ENCODE measurements at places on chromosomes 4 and X. TPM values are rescaled to one million over a fixed set of nuclear protein-coding genes. Genes with fewer than 3 reads are reported as not detected.

DNA sequence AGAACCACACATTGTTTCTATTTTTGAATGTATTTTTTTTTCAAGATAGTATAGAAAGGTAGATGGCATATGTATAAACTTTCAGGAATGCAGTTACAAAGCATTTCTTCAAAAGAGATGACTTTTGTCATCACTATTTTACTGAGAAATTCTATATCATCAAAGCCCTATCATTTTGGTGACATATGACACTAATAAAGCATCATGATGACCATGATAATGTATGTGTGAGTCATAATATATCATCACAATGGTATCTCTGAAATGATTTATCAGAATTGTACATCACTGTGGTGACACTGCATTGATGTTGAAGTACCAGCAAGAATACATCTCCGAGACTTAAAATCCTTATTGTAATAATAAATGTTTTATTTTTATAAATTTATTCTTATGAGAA lies 1740.8 kb downstream of the PCDH7 start:
- no peak overlapping the region for H3K27ac ChIP-seq
- DNase-seq, result no peak
- H3K27me3 ChIP-seq, result no peaks in the 10 kb centered on the region
- H3K4me3 ChIP-seq, result no peak overlapping the region

DNA sequence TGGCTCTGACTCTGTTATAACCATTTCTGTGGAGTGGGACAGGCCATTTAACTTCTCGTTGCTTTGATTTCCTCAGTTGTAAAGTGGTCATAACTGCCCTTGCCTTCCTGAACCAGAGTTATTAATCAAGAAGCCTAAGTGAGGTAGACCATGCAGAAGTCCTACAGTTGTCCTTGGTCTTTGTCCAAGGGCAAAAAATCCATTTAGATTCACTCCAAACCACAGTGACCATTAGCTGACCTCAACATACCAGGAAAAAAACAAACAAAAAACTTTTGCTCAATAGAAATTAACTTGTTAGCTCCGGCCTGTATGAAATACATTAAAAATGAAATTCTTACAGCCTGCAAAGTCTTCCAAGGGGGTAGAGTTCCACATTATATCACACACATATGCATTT lies 52.7 kb downstream of the TBC1D9 start:
- no peaks in the 10 kb centered on the region for H3K27me3 ChIP-seq
- H3K36me3 ChIP-seq, result no peaks in the 10 kb centered on the region
- no peak overlapping the region for H3K27ac ChIP-seq
- H3K4me1 ChIP-seq, result peaks cover 4% of the 10 kb centered on the region
- no peak for DNase-seq

DNA sequence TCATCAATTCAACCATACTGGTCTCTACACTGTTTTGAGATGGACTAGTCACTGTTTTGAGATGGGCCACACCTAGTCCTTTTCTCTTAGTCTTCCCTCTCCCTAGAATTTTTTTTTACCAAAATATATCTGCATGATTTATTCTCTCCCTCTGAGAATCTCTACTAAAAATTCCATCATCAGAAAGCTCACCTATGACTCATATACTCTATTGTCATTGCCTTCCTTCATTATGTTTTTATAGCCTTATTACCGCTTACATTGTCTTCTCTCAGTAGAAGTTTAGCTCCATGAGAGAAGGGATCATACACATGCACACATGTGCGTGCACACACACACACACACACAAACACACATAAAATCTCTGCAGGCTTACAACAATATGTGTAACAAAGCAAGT lies 303.6 kb downstream of the PCDH10 start:
- no peaks in the 10 kb centered on the region for H3K36me3 ChIP-seq
- no peaks in the 10 kb centered on the region for H3K4me1 ChIP-seq
- no peak overlapping the region for H3K4me3 ChIP-seq
- no peak for DNase-seq

DNA sequence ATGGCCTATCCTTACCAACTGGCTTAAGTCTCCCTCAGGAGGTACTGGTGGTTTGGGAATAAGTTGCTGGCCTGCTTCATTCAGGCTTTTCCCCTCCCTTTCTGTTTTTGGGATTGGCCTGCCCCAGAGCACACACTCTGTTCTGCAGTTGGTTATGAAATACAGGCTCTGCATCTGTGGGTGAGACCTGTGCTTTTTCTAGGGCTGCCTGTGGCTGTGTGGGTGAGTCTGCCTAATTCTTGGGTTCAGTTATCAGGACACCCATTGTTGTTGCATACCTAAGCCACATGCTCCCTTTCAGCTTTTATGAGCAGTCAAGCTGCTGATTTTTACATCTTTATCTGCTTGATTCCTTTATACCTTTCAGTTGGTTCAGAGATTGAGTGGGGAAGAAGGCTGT lies 19.0 kb upstream of the CWH43 start:
- H3K4me3 ChIP-seq, result no peak overlapping the region
- H3K27me3 ChIP-seq, result no peaks in the 10 kb centered on the region
- no peak for DNase-seq
- H3K27ac ChIP-seq, result no peak overlapping the region
- H3K4me1 ChIP-seq, result no peaks in the 10 kb centered on the region
- no peaks in the 10 kb centered on the region for H3K36me3 ChIP-seq

- H3K27ac ChIP-seq, result no peak overlapping the region
- no peaks in the 10 kb centered on the region for H3K27me3 ChIP-seq
- no peak for DNase-seq
- H3K4me3 ChIP-seq, result no peak overlapping the region
Measured at GRCh38 chrX:104419211-104419610, 146.8 kb upstream of the IL1RAPL2 start.

GRCh38 chr4:130110189-130110588 lies 1014.2 kb downstream of the C4orf33 start:
- H3K27ac ChIP-seq, result no peak overlapping the region
- H3K36me3 ChIP-seq, result no peaks in the 10 kb centered on the region
- no peaks in the 10 kb centered on the region for H3K27me3 ChIP-seq
- H3K4me3 ChIP-seq, result no peak overlapping the region

GRCh38 chrX:125977851-125978250 lies 188.2 kb downstream of the DCAF12L2 start:
- no peaks in the 10 kb centered on the region for H3K4me1 ChIP-seq
- H3K4me3 ChIP-seq, result no peak overlapping the region
- DNase-seq, result no peak
- H3K27me3 ChIP-seq, result no peaks in the 10 kb centered on the region
- H3K36me3 ChIP-seq, result no peaks in the 10 kb centered on the region
- H3K27ac ChIP-seq, result no peak overlapping the region

- no peaks in the 10 kb centered on the region for H3K27me3 ChIP-seq
- H3K4me1 ChIP-seq, result no peaks in the 10 kb centered on the region
- no peaks in the 10 kb centered on the region for H3K36me3 ChIP-seq
- no peak overlapping the region for H3K4me3 ChIP-seq
Measured at GRCh38 chr4:26884486-26884988, 23.9 kb downstream of the STIM2 start.

DNA sequence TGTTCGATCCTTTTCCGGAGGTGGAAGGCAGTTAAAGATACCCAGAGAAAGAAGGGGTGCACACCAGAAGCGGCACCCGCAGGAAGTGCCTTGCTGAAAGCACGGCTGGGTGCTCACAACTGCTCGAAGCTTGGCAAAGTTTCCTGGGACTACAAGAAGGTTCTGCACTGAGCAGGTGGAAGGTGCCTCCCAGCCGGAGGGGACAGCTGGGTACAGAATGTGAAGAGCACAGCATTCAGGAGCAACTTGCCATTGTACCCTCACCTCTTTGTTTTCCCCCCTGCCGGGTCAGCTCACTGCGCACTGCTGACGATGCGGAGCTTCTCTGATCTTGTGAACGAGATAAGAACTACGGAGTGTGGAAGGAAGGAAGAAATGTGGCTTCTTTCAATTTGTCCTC lies 289.2 kb downstream of the FBXW7 start:
- no peak overlapping the region for H3K4me3 ChIP-seq
- H3K36me3 ChIP-seq, result no peaks in the 10 kb centered on the region
- DNase-seq, result no peak
- H3K27me3 ChIP-seq, result no peaks in the 10 kb centered on the region

- no peaks in the 10 kb centered on the region for H3K36me3 ChIP-seq
- no peaks in the 10 kb centered on the region for H3K27me3 ChIP-seq
- peak overlapping the region; percentile 35 for H3K27ac ChIP-seq
- peaks cover 23% of the 10 kb centered on the region for H3K4me1 ChIP-seq
Measured at GRCh38 chr4:185244763-185245162, 35.4 kb downstream of the SNX25 start.

GRCh38 chr4:117545039-117545438 lies 459.7 kb upstream of the TRAM1L1 start:
- no peak overlapping the region for H3K4me3 ChIP-seq
- H3K36me3 ChIP-seq, result no peaks in the 10 kb centered on the region
- H3K27ac ChIP-seq, result no peak overlapping the region
- no peak for DNase-seq
- H3K4me1 ChIP-seq, result no peaks in the 10 kb centered on the region

DNA sequence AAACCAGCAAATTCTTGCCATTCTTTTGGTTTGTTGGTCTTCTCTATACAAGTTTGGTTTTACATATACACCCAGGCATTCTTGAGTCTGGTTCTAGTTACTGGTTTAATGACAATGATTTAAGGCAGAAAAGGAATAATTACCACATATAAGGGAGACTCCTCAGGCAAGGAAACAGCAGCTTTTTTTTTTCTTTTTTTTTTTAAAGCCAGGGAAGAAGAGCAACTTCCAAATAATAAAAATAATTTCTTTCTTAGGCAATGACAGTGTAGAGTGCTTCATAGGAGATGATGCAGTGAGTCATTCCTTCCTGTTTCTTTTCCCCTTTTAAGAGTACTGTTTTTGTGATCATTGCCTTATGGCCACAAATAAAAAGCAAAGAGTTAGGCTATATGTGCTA lies 289.7 kb downstream of the DKK2 start:
- H3K4me1 ChIP-seq, result no peaks in the 10 kb centered on the region
- no peaks in the 10 kb centered on the region for H3K27me3 ChIP-seq
- no peak overlapping the region for H3K4me3 ChIP-seq

- H3K4me3 ChIP-seq, result no peak overlapping the region
- H3K27me3 ChIP-seq, result no peaks in the 10 kb centered on the region
- DNase-seq, result peak; percentile 70
Measured at GRCh38 chrX:53086464-53086863, 4.3 kb downstream of the TSPYL2 start.

DNA sequence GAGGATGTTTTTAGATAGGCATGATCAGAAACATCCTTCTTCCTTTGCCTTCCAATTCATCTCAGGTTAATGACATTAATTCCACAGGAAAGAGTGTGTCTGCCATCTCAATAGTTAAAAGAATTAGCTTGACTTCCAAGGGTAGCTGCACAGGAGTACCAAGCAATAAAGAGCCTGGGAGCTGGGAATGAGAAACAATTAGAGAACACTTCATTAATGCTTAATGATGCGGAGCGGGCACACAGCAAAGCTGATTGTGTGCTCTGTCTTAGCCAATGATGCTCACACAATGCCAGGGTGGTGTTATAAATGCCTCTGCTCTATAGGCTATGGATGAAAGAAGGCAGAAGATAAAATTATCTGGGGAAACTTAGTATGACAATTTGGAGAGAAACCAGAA lies 1052.5 kb upstream of the LCORL start:
- no peaks in the 10 kb centered on the region for H3K4me1 ChIP-seq
- no peak overlapping the region for H3K27ac ChIP-seq

- no peaks in the 10 kb centered on the region for H3K36me3 ChIP-seq
- no peaks in the 10 kb centered on the region for H3K27me3 ChIP-seq
- H3K4me1 ChIP-seq, result no peaks in the 10 kb centered on the region
- H3K4me3 ChIP-seq, result no peak overlapping the region
- DNase-seq, result no peak
Measured at GRCh38 chr4:55122235-55122634, 3.2 kb downstream of the KDR start.

DNA sequence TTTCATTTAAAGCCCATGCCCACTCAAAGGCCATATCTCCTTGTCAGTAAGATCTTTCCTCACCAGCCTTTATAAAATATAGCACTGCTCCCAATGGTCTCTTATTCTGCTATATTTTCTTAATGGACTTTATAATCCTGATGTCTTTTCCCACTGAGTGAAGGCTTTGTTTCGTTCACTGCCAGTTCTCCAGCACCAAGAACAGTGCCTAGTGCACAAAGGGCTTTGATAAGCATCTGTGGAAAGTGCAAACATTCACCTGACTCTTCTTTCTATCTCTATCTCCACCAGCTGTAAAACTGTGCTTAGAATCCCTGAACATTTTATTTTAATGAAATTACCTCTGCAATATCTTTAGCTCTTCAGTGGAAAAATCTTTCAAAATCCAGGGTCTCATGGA lies 573.9 kb upstream of the MAGEB2 start:
- H3K4me1 ChIP-seq, result no peaks in the 10 kb centered on the region
- no peaks in the 10 kb centered on the region for H3K27me3 ChIP-seq
- DNase-seq, result no peak
- no peak overlapping the region for H3K4me3 ChIP-seq
- H3K36me3 ChIP-seq, result no peaks in the 10 kb centered on the region
- no peak overlapping the region for H3K27ac ChIP-seq

- no peak for DNase-seq
- H3K4me1 ChIP-seq, result no peaks in the 10 kb centered on the region
- no peak overlapping the region for H3K4me3 ChIP-seq
- H3K36me3 ChIP-seq, result no peaks in the 10 kb centered on the region
- H3K27ac ChIP-seq, result no peak overlapping the region
Measured at GRCh38 chr4:165738571-165738970, 134.5 kb upstream of the TLL1 start.

- no peaks in the 10 kb centered on the region for H3K27me3 ChIP-seq
- H3K4me1 ChIP-seq, result no peaks in the 10 kb centered on the region
- H3K36me3 ChIP-seq, result no peaks in the 10 kb centered on the region
- H3K4me3 ChIP-seq, result no peak overlapping the region
- no peak for DNase-seq
- H3K27ac ChIP-seq, result no peak overlapping the region
Measured at GRCh38 chr4:150794706-150795105, 212.8 kb downstream of the MAB21L2 start.

DNA sequence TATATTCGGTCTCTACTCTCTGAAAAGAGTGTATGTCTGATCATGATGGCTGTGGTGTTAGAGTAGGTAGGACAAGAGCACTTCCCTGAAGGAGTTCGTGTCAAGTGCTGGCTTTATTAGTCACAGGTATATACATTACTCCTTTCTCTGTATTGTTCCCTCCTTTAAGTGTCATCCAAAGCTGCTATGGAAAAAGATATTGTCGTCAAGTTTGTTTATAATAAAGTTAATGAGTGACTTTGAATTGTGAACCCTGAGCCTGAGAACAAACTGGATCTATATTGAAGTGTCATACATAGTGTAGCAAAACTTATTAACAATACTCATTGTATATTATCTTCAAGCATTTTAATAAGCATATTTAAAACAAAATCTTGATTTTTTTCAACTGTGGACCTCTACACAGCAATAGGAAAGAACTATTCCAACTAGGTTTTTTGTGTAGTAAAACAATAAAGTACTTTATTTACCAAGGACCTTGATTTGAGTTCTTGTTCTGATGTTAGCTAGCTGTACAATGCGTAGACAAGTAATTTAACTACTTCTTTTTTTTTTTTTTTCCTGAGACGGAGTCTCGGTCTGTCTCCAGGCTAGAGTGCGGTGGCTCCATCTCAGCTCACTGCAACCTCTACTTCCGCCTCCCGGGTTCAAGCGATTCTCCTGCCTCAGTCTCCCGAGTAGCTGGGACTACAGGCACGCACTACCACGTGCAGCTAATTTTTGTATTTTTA lies 177.7 kb downstream of the RAPGEF2 start:
- H3K27me3 ChIP-seq, result no peaks in the 10 kb centered on the region

Gene HPGDS
- not detected for total RNA-seq

Gene SLC38A5
- total RNA-seq, result 39.6 TPM

Gene AASDH
- total RNA-seq, result 4.0 TPM

Gene ARHGAP24
- total RNA-seq, result 13.9 TPM

Gene UBA6
- total RNA-seq, result 5.1 TPM

Gene CTAG1B
- total RNA-seq, result not detected

Gene TMPRSS11D
- total RNA-seq, result not detected

Gene SCARB2
- 94.1 TPM for total RNA-seq

Gene GNPDA2
- total RNA-seq, result 32.6 TPM

Gene CNGA1
- not detected for total RNA-seq

Gene DDIT4L
- 4.8 TPM for total RNA-seq

Gene NDST4
- not detected for total RNA-seq

Gene SAT1
- 349 TPM for total RNA-seq
